ENCODE measurements at places on chromosomes 7 and 10.
A peak's percentile ranks its signal among the peaks of the same experiment; 100 is the strongest.

DNA sequence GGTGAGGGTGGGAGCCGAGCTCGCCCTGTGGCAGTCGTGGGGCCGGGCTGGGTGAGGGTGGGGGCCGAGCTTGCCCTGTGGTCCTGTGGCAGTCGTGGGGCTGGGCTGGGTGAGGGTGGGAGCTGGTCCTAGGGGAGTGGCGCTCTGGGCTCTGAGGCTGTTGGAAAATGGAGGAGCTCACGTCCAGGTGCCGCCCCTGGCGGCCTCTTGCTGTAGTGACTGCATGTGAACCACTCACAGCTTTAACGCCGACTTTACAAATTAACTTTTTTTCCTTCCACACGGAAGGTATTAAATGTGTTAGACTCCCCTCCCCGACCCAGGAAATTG, 312.6 kb downstream of the WDR37 start:
- no peak for DNase-seq

- DNase-seq: no peak
Measured at GRCh38 chr7:70017357-70017756, 419.1 kb downstream of the AUTS2 start.

- no peak for DNase-seq
Measured at GRCh38 chr10:127052001-127052400, 144.4 kb downstream of the INSYN2A start.

DNA sequence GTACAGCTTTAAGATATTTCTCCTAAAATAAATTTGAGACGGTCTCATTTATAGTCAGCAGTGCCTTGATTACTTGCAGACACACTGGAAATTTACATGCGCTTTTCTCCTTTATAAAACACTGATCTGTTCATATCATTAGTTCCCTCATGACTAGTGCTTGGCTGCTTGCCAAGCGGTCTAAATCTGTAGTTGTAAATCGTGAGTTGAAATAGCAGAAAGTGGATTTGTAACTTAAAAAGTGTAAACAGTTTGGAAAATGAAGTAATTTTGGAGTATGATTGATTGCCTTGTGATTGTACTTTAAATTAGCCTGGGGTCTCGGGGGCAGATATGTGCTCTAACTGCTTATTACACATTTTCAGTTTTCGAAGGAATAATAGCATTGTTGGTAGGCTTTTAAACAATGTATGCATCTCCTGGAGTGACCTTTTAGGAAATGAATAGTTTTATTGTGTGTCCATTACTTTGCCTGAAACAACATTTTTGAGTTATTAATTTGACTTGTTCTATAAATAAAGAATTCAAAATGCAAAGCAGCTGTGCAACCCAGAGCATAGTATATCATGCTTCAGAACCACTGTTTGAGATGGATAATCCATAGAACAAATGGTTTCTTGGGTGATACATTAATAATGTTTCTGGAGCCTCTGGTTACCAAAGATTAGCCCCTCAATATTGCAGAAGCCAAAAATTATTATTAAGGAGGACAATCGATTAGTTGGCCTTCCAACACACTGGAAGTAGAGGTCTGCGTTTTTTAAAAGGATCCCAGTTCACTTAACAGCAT, 73.3 kb downstream of the ARID5B start:
- DNase-seq: peak; percentile 44

DNA sequence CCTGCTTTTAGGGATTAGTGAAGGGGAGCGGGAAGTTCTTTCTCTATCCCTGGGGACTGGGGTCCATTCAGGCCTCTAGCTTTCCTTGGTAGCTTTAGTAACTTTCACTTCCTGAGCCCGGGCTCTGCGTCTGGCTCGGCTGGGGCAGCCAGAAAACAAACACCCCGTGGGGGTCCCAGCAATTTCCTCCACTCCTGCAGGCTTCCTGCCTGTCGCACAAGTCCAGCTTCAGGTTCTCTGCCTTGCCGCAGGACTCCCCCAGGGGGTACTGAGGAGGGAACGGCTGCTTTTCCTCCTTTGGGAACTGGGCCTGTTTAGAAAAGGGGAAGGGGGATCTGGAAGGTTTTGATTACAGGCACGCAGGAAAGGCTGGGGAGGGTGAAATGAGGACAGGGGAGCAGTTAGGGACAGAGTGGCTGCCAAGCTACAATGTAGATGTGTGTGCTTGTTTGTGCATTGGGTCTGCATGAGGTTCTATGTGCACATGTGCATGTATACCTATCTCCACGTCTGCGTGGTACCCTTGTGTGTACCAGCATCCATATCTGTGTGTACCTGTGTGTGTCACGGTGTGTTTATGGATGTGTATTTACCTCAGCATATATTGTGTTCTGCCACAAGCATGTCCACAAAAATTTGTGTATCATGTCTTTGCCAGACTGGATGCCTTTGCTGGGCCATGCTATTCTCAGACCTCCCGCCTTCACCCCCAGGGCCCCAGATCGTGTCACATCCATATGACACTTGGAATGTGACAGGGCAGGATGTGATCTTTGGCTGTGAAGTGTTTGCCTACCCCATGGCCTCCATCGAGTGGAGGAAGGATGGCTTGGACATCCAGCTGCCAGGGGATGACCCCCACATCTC, 2.0 kb downstream of the KAZALD1 start:
- no peak for DNase-seq

- no peak for DNase-seq
Measured at GRCh38 chr10:63976538-63976937, 455.3 kb downstream of the REEP3 start.

- no peak for DNase-seq
Measured at GRCh38 chr10:127695431-127695830, 41.6 kb upstream of the FOXI2 start.

DNA sequence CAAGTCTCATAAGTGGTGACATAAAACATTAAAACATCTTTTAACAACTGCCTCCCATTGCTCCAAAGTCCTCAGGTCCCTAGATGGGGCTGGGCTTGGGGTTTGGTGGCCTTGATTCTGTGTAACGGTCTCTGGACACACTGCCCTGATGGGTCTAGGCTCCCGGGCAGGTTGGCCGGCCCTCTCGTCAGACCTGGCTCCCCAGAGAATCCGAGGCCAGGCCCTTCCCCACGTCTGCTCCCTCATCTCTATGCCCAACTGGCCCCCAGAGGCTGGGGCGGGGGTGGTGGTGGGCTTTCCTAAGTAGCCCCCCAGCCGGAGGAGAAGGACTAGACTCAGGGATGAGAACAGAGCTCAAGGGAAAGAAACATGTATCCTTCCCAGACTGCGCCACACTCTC, 31.5 kb upstream of the EFCAB10 start:
- no peak for DNase-seq

DNA sequence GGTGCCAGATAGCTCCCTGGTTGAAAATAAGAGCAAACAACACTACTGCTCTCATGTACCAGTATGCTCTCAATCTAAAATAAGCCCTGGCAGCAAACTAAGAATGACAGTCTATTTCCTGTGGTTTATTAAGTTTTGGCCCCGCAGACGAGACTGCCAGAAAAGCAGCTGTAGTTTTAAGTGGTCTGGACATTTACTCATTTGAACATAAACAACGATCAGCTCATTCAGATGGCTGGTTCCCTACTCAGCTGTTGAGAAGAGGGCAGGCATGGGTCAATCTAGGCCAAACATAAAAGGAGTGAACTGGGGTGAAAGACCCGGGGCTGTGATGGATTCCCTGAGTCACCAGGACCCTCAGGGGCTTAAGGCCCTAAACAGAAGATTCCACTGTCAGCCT, 4.5 kb downstream of the TRIL start:
- no peak for DNase-seq

GRCh38 chr10:51552879-51553278, 146.5 kb downstream of the CSTF2T start:
- no peak for DNase-seq

DNA sequence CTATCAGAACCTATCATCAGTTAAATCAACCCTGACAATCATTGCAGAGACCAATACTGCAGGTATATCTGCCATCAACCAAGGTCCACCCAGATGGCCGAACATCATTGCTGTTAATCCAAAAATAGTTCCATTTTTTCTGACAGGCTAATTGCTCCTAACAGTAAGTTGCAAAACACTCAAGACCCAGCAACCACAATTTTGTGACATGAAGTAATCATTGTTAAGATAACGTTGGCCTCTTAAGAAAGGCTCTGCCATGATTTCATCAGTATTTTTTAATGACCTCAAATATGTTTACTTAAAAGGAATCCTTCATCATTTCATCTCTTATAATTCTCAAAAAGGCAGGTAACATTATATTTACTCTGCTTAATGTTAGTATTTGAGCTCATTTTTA, 553.4 kb upstream of the POM121L12 start:
- no peak for DNase-seq

DNA sequence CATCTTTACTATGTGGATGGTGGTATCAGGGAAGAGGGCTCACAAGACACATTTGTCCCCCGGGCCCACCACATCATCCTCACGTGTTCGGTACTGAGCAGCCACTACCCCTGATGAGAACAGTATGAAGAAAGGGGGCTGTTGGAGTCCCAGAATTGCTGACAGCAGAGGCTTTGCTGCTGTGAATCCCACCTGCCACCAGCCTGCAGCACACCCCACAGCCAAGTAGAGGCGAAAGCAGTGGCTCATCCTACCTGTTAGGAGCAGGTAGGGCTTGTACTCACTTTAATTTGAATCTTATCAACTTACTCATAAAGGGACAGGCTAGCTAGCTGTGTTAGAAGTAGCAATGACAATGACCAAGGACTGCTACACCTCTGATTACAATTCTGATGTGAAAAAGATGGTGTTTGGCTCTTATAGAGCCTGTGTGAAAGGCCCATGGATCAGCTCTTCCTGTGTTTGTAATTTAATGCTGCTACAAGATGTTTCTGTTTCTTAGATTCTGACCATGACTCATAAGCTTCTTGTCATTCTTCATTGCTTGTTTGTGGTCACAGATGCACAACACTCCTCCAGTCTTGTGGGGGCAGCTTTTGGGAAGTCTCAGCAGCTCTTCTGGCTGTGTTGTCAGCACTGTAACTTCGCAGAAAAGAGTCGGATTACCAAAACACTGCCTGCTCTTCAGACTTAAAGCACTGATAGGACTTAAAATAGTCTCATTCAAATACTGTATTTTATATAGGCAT, 9.1 kb upstream of the CSGALNACT2 start:
- no peak for DNase-seq

DNA sequence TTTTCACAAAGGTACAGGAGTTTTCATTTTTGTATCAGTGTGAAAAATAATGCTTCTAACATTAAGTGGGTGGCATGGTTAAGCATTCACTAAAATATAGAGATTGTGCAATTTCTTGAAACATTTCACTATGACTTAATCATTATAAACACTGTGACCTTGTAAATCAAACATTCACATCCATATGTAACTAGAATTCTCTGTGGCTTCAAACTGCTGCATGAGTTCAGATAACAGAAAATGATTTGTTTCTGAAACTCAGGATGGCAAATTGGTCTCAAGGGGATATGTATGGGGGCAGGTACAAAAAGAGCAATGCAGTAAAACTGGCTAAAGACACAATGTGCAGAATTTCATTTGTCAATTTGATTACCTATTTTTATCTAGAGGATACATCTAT, 3.8 kb downstream of the FAM133B start:
- DNase-seq: no peak

- DNase-seq: peak; percentile 68
Measured at GRCh38 chr7:45978010-45978681, 57.1 kb upstream of the IGFBP3 start.

- DNase-seq: no peak
Measured at GRCh38 chr10:1626410-1626809, 110.9 kb downstream of the ADARB2 start.

GRCh38 chr7:74288034-74288881, 949 bp upstream of the CLIP2 start:
- DNase-seq: no peak

DNA sequence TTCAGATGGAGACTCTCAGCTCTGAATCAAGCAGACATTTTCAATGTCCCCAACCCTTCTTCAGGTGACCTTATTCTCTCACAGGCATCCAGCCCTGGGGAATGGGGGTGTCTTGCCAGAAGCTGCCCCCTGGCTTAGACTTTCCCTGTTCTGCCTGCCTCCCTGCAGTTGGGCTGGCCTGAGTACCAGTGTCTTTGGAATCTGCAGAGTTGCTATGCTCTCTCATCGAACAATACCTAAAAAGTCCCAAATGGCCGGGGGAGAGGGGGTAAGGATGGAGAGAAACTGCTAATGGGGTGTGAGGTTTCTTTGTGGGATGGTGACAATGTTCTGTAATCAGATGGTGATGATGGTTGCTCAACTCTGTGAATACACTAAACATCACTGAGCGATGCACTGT, 20.6 kb downstream of the SLC18A2 start:
- no peak for DNase-seq

- DNase-seq: peak; percentile 88
Measured at GRCh38 chr7:39580149-39580874, 14.1 kb downstream of the YAE1 start.

GRCh38 chr10:12444981-12445700, 95.8 kb downstream of the CAMK1D start:
- DNase-seq: no peak

DNA sequence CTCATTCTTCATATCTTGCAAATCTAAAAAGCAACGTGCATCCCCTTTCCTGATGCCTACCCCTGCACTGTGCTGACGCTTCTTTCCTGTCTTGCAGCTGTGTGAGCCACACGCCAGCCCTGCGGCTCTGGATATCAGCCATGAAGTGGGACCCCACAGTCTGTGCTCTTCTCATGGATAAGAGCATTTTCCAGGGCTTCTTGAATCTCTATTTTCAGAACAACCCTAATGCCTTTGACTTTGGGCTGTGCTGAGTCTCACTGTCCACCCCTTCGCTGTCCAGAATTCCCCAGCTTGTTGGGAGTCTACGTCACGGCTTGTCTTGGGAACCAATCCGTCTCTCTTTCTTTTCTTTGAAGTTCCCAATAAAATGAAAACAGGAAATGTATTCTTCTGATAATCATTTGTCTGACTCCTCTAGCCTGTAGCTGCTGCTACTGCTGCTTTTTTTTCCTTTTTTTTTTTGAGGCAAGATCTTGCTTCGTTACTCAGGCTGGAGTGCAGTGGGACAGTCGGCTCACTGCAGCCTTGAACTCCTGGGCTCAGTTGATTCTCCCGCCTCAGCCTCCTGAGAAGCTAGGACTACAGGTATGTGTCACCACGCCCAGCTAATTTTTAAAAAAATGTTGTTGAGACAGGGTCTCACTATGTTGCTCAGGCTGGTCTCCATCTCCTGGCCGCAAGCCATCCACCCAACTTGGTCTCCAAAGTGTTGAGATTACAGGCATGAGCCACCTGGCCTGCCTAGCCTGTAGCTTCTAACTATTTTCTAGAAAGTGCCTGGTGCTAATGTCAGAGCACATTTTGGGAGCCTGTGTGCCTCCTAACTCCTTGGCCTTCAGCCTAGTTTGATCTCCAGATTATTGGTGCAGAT, 30.3 kb downstream of the GSTO2 start:
- no peak for DNase-seq

GRCh38 chr7:382043-382400, 92.1 kb downstream of the FOXL3 start:
- DNase-seq: no peak

GRCh38 chr10:6203331-6204062, 765 bp downstream of the PFKFB3 start:
- no peak for DNase-seq
